ENCODE measurements at places on chromosomes 11 and 22. TPM values are rescaled to one million over a fixed set of nuclear protein-coding genes. Genes with fewer than 3 reads are reported as not detected.

The SAA2 gene
- not detected for total RNA-seq

The CLCF1 gene
- 0.09 TPM for total RNA-seq

- DNase-seq = no peak
Observed at GRCh38 chr11:94675239-94675638, 92.9 kb upstream of the AMOTL1 start.

The ABCC8 gene
- total RNA-seq = not detected

The IFITM5 gene
- not detected for total RNA-seq

- DNase-seq = no peak
Observed at GRCh38 chr11:71979602-71980001, 19.1 kb upstream of the IL18BP start.

DNA sequence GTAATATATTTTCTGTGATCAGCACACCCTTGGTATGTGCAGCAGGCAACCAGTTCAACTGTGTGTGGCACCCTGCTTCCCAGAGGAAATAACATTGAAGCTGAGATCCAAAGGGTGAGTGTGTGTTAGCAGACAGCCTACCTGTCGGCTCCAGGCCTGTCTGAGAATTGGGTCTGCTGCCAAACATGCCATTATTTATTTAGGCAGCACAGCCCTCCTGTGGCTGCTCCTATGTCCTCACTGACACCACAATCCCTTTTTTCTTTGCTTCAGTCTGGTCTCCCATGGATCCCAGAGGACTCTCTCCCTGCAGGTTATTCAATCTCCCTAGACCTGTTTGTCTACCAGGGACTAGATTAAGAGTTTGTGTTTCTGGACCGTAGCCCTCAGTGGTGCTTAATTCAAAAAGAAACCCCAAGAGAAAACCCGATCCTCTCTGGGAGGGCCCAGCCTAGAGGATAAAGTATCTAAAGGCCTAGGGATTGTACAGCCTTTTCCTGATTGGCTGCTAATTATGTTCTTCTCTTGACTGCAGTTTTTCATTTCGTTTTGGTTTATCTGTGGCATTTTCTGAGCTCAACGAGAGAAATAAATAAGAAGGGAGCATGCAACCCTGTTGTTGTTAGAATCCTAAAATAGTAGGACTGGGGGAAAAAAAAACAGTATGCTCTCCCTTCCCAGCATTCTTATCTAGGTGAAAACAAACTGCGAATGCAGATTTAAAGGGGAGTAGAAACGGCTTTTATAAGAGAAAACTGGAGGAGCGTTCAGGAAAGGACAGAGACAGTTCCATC lies 24.1 kb downstream of the KCNE3 start:
- no peak for DNase-seq

DNA sequence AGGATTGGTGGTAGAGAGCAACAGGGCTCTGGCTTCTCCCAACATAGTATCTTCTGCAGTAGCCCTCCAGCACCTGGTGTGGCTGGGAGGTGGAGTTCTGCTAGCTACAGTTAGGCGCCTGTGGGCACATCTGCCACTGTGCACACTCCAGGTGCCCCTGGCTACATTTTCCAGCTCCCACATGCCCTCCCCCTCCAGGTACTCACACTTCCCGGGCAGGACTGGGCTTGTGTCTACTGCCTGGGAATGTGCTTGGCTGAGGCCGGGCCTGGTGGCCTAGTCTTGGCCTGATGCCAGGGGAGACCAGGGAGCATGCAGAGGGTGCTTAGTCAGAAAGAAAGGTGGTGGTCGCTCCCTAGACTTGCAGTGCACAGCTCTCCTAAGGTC lies 15.8 kb downstream of the PHLDB1 start:
- DNase-seq = no peak

DNA sequence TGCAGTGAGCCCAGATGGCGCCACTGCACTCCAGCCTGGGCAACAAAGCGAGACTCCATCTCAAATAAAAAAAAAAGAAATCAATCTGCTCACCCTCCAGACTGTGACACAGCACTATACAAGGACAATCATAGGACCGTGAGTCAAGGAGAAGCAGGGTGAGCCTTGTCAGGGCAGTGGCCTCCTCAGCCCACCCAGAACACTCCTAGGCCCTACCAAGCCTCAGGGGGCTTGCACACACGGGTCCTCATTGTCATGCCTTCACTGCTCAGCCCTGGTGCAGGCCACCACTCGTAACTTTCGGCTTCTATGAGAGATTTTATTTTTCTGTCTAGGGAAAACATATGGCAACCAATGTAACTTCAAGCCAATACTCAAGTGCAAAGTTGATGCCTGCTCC lies 35.8 kb downstream of the DGCR2 start:
- DNase-seq = no peak

- DNase-seq = no peak
Observed at GRCh38 chr11:104734998-104735397, 163.3 kb downstream of the CASP12 start.

DNA sequence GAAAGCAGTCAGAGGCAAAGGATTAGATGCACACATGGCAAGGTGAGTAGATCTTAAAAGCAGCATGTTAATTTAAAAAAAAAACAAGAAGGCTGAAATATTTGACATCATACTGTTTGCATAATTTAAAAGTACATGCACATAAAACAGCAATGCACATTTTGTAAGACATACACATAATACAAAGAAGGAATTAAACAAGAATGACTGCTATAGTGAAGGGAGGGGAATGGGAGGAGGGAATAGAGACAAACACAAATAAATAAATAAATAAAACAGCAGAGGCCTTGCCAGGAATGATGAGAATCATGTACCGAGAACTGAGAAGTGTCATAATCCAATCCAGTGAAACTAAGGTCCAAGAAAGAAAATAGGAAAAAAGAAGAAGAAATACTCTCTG lies 486.2 kb upstream of the API5 start:
- DNase-seq = no peak

GRCh38 chr11:104043678-104044239 lies 7.3 kb downstream of the DDI1 start:
- DNase-seq = no peak

- DNase-seq = no peak
Observed at GRCh38 chr22:17845327-17845726, 71.1 kb upstream of the BID start.

The TMPRSS6 gene
- total RNA-seq = 20.2 TPM

The FAM180B gene
- total RNA-seq = 0.11 TPM

GRCh38 chr11:106202935-106203620 lies 125.6 kb downstream of the AASDHPPT start:
- DNase-seq = no peak

GRCh38 chr11:94018721-94019120 lies 2.4 kb upstream of the HEPHL1 start:
- DNase-seq = no peak

The DBX1 gene
- not detected for total RNA-seq

GRCh38 chr22:20671409-20672081 lies 102.4 kb upstream of the SERPIND1 start:
- DNase-seq = no peak

DNA sequence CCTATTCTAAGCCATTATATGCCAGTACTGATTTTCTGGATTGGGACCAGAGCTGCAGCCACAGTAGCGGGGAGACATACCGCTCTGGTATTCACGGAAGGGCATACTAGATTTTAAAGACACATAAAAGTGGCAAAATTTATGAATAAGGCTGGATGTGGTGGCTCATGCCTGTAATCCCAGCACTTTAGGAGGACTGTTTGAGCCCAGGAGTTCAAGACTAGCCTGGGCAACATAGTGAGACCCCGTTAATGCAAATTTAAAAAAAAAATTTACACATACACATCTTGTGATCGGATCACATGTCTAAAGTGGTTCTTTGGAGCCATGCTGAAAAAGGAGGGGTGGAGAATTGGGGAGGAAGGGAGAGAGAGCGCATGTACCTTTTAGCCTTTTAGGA lies 9.0 kb downstream of the RPL27A start:
- no peak for DNase-seq

DNA sequence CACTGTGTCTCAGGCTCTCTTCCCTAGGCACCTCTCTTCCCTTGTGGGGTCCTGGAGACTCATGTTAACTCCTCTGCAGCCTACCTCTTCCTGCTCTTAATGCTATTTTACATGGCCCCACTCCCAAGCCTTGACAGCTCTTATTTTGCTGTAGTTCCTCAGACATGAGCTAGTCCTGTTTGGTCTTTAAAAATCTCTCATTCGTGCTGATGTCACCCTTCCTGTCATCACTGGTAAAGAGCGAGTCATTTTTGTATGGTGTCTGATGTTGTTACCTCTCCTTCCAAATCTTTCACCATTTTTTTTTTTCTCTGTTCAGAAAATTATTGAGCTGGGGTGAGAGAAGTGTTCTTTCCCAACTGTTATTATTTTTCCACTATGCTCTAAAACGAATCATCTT lies 84.8 kb upstream of the ZBED5 start:
- no peak for DNase-seq

DNA sequence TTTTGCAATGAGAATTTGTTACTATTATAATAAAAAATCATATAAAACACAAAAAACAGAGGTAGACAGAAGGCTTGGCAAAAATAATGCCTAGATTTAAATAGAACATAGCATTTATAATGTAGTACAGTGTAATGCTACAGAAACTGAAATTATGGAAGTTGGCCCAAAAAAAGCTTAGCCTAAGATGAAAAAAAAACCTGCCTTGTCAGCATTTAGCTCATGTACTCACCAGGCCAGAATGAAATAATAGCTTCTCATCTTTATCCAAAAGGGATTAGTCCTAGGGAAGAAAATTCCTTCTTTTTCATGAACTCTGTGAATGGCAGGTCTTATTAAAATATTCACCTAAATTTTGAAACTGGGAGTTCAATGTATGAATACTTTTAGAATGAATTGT lies 951.1 kb downstream of the LRRC4C start:
- no peak for DNase-seq

The FUT4 gene
- 4.4 TPM for total RNA-seq

DNA sequence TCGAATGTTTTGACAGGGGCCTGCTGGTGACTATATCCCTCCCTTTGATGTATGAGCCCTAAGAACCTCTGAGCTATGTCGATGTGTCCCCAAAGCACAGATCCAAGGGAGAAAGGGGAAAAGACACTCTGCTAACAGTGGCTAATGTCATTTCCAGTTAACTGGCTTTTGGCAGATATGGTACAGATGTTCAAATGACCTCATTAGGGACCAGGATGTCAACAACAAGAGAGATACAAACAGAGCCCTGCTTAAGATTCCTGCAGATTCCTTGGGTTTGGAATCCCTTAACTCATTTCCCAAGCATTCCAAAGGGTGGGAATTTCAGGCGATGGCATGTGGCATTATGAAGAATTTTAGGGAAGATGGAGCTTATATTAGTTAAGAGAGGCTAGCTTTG lies 517.3 kb downstream of the SOX6 start:
- DNase-seq = no peak
